ENCODE measurements at places on chromosomes 12 and 14.

DNA sequence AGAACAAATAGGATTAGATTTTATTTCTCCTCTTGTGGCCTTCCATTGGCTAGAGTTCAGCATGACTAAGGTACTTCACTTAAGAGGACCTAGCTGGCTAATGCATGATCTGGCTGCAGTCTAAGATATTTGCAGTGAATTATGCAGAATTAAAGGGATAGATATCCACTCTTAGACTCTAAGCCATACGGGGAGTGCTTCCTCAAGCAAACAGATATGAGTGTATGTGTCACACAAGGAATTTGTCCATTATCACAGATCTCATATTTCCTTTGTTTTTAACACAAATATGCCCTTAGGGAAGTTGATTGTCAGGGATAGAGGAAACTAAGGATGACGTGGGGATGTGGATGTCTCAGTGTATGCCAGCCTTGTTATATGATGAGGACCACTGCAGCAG is 88.1 kb upstream of the DHRS4 start:
- DNase-seq, result no peak

GRCh38 chr12:20434996-20435395 is 66.7 kb downstream of the PDE3A start:
- DNase-seq, result no peak

GRCh38 chr12:125128439-125129178 is 63.4 kb downstream of the AACS start:
- no peak for DNase-seq

DNA sequence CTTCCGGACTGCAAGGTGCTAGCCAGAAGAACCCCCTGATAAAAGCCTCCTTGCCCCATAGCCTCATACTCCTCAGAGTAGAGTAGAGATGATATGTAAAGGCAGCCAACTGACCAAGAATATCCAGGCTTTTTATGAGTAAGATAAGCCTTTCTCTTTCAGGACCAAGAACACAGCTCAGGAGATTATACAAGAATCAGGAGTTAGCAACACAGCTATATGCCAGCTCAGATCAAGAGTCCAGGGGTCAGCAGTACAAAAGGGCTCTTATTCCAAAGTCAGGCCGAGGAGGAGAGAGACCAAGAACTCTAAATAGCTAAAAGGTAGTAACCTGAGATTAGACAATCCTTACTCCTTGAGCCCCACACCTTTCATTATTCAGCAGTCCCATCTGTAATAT is 135.3 kb downstream of the BTG1 start:
- DNase-seq, result no peak

DNA sequence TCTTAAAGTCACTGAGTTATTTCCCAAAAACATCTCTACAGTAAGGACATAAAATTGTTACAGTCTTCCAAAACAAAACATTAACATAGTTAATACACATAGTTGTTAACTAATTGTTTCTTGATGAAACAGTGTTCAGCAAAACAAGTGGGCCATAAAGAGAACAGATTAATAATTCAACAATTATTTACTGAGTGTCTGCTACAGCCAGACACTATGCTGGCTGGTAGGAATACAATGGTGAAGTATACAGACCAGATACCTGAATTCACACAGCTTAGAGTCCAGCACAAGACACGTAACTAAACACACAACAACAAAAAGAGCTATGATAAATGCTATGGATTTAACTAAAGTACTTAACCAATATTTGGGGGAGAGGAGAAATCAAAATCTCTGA is 47.0 kb downstream of the PPP1R12A start:
- no peak for DNase-seq

DNA sequence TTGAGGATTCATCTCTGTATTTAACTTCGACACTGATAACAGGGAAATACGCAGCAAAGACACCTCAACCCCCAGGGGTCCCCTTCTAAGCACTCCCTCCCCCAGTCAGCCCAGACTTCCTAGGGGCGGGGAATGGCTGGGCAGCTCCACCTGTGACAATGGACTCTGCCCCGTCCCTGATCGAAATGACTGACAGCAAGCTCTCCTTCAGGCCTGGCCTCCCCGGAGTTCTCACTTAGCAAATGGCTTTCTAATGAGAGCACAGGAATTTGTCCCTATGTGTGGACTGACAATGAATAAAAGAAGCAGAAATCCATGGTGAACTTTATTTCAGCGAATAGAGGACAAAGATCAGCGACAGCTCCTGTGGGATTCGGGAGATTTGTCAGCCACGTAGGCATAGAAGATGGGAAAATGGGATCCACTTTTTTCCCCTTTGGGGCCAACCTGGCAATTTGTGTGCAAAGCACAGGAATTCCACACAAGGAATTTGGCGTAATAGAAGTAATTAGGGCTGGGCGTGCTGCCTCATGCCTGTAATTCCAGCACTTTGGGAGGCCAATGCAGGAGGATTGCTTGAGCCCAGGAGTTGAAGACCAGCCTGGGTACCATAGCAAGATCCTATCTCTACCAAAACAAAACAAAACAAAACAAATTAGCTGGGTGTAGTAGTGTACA is 63.8 kb downstream of the TNFAIP2 start:
- DNase-seq, result no peak

- DNase-seq, result no peak
Observed at GRCh38 chr12:47312808-47313426, 233.2 kb upstream of the AMIGO2 start.

DNA sequence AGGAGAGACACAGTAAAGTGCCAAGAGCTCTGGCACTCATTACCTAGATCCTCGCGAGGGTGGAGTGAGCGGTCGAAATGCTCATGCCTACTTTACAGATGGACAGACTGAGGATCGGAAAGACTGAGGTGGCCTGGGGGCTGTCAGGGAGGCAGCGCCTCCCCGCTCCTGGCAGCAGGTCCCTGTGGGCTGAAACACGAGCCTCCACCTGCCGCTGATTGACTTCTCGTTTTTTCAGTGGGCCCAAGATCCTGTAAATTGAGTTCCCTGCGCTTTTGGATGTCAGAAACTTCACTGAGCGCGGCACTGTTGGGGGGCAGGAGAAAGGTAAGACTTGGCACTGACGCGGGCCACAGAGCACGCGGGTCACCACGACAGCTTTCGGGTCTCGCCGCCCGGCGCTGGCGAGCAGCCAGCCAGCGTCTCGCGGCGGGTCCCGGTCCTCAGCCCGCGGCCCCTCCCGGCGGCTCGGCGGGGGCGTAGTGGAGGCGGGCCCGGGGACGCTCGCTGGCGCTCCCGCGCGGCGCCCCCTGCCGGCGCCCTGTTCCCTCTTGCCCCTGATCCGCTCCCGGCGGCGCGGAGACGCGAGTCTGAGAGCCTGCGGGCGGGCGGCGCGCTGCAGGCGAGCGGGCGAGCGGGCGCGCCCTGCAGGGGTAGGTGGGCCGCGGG is 552 bp upstream of the SCN8A start:
- DNase-seq, result no peak

DNA sequence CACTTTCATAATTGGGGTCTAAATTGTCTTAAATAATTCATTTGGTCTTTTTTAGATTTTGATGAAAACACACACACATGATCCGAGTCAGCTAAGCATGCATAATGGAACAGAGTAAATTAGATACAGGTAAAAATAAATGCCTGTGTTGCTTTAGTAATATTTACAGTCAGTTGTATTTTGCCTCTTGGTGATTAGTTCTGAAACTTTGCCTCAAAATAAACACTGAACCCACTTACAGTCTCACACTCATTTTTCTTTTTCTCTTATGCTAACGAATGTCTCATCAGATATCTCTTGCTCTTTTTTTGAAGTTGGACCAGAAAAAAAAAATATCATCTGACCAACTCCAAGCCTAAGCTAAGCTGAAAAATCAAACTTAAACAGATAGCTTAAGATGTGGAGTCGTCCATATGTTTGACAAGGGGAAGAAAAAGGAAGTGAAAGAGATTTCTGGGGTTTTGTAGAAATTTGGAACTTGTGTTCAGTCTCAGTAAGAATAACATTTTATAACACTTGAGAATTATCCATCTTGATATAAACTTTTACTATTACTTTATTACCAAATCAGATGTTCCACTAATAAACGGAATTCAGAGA is 592.5 kb downstream of the RPL10L start:
- no peak for DNase-seq

GRCh38 chr12:50174971-50175715 is 8.0 kb upstream of the CERS5 start:
- DNase-seq, result peak; percentile 38

- peak; percentile 14 for DNase-seq
Observed at GRCh38 chr12:130916241-130916911, 37.3 kb upstream of the ADGRD1 start.

DNA sequence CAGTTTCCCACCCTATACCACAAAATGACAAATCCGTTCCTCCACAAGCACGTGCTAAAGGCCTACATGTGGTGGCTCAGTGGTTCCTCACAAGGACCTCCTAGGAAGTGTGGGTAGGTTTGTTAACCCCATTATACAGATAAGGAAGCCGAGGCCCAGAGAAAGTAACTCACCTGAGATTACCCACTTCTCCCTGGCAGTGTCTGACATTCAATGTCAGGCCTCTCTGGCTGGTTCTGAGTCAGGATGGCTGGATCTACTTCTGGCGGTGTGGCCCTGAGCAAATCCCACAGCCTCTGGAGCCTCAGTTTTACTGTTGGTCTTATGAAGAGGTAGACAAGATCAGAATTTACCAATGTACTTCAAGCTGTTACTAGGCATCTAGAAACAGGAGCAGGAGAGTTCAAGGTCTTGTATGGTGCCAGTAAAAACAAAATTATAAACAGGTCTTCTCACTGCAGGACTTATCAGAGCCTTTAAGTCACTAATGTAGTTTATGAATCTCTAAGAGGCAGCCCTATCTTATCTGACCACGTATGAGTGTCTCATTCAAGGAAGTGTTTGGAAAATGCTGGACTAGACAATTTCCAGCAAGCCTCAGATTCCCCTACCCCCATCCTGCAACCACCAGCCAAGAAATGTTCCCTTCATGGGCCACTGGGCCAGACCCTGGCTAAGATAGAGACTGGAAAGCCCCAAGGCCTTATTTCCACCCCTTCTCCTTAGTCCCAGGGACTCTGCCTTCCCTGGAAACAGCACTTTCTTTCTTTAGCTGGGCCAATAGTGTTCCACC is 4.2 kb downstream of the HSPB8 start:
- DNase-seq, result peak; percentile 85

DNA sequence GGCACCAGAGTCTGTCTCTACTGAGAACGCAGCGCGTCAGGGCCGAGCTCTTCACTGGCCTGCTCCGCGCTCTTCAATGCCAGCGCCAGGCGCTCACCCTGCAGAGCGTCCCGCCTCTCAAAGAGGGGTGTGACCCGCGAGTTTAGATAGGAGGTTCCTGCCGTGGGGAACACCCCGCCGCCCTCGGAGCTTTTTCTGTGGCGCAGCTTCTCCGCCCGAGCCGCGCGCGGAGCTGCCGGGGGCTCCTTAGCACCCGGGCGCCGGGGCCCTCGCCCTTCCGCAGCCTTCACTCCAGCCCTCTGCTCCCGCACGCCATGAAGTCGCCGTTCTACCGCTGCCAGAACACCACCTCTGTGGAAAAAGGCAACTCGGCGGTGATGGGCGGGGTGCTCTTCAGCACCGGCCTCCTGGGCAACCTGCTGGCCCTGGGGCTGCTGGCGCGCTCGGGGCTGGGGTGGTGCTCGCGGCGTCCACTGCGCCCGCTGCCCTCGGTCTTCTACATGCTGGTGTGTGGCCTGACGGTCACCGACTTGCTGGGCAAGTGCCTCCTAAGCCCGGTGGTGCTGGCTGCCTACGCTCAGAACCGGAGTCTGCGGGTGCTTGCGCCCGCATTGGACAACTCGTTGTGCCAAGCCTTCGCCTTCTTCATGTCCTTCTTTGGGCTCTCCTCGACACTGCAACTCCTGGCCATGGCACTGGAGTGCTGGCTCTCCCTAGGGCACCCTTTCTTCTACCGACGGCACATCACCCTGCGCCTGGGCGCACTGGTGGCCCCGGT is at the start of gene PTGDR:
TSS of gene PTGDR (plus strand) at position 198 of the 778 bp plus-strand sequence. CDS start at position 315, 117 bp downstream.
- no peak for DNase-seq

- no peak for DNase-seq
Observed at GRCh38 chr12:122852336-122853275, 17.3 kb downstream of the HIP1R start.

DNA sequence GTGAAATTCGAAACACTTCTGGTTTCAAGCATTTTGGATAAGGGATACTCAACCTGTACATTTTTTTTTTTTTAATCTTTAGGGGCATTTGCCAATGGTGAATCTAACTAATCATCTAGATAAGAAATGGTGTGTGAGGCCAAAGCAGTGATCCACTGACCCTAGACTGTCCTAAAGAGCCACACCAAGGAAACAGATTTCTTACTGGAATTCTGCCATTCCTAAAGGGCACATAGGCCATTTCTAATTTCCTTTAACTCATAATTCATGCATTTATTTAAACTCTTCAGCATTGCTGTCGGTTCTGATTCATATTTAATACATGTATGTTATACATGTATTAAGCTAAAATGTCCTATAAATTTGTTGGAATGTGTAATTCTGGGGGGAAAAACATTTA is 47.2 kb downstream of the FRS2 start:
- no peak for DNase-seq

- DNase-seq, result no peak
Observed at GRCh38 chr14:61621444-61621843, 73.9 kb upstream of the HIF1A start.

DNA sequence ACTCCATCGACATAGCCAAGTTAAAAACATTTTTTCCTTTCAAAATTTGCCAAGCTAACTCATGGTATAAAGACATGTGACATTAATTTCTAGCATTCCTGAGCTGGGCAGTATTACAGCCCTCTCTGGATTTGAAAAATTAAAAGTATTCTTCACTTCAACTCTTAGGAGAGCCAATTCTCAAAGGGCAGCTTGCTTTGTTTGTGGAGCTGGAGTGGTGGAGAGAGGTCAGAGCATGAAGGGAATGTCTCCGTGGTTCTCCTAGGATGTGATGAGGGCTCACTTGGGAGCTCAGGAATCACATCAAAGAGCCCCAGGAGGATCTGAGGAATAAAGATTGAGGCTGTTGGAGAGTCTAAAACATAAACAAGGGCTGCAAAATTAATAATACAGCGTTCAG is 46.9 kb upstream of the RGS6 start:
- DNase-seq, result no peak

- DNase-seq, result peak; percentile 31
Observed at GRCh38 chr12:106170285-106170684, 31.5 kb upstream of the NUAK1 start.

DNA sequence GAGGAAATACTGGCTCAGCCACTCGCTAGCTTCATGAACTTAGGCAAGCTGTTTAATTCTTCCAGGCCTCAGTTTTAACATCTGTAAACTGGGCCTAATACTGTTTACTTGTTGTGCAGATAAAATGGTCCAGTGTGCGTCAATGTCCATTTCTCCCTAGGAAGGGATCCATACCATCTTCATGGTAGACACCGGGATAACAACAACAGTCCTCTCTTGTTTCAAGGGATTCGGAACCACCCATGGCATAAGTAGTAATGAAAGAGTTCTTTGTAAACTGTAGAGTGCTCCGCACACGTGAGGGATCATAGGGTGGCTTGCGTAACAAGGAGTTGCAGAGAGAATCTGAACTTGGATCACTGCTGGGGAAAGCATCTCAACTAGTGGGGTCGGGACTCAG is 17.3 kb upstream of the CHGA start:
- DNase-seq, result no peak

DNA sequence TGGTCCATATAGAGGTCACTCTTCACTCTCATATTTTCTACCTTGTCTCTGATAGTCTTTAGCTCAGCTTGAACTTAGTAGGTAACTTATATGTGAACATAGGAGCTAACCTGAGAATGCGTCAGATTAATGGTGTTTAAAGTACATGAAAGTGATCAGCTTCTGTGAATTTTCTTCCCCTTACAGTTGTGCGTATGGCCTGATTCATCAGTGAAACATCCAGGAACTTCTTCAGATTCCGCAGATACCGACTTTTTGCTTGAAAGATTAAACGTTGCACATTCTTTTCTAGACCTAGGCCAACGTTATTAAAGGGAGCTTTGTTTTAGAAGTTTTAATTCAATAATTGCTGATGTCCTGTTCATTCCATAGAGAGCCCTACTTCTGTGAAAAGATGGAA is 1945.1 kb upstream of the SEL1L start:
- no peak for DNase-seq

Measured in kidney epithelial cell (primary cell).